ENCODE measurements at places on chromosomes 2 and 18. TPM values are rescaled to one million over a fixed set of nuclear protein-coding genes. Genes with fewer than 3 reads are reported as not detected.

Gene CD28
- 0.10 TPM for total RNA-seq

Gene ABCG8
- total RNA-seq, result not detected

Gene HES6
- total RNA-seq, result 30.4 TPM

Gene GPR39
- total RNA-seq, result 3.1 TPM

Gene RASGRP3
- 3.4 TPM for total RNA-seq

Gene BOK
- total RNA-seq, result 6.8 TPM

DNA sequence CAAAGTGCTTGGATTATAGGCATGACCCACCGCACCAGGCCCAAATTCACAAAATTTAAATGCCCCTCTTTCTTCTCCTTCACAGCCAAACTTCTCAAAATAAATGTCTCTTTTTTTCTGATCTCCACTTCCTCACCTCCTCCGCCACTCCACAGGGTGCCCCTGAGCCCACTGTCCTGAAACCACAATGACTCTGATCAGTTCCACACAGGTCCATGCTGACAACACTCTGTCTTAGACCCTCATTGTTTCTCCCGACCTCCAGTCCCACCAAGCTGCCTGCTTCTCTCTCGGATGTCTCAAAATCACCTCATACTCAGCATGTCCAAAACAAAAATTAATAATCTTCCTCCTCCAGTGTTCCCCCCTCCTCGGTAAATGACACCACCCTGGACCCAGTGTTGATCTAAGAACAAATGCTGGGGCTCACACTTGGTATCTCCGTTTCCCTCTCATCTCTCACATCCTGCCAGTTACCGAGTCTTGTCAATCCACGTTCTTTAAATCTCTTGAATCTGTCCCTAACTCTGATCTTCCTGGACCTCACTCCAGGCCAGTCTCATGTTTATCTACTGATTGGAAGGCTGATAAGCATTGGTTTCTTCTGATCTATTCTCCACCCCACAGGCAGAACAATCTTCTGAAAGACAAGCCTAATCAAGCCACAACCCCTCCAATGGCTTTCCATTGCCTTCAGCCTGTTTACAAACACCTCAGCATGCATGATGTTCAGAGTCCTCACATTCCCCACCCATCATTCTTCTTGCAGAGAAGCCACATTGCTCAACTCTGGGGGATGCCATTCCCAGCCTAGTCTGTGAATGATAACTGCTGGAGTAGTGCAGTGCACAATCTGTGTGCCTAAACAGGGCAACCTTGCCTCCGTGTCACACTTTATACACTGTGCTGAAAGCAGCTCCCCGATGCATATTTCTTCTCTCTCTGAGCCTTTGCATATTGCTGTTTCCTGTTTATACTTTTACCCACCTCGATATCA, 12.4 kb upstream of the ANKRD44 start:
- DNase-seq, result no peak

- DNase-seq, result no peak
Measured at GRCh38 chr18:13496691-13497281, 229.6 kb downstream of the FAM210A start.

GRCh38 chr18:36314754-36315153, 17.2 kb downstream of the FHOD3 start:
- DNase-seq, result no peak

GRCh38 chr2:138187221-138187620, 222.9 kb downstream of the HNMT start:
- DNase-seq, result no peak

- no peak for DNase-seq
Measured at GRCh38 chr2:46825939-46826568, 89.6 kb downstream of the MCFD2 start.

- DNase-seq, result no peak
Measured at GRCh38 chr2:203347375-203347774, 19.2 kb downstream of the ABI2 start.

DNA sequence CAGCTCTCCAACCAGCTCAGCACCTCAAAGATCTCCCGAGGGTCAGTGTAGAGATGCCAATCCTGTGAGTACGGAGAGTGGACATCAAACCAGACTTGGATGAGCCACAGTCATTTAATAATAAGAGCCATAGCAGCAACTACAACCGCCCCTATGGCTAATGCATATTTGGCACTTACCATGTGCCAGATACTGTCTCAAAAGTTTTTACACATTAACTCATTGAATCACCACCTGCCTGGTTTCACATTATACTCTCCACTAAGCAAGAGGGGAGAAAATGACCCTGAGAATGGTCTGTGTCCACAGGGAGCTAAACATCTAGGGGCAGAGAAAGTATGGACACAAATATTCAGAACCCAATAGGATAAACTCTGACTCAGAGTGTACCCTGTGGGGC, 2.6 kb downstream of the CNPPD1 start:
- no peak for DNase-seq

DNA sequence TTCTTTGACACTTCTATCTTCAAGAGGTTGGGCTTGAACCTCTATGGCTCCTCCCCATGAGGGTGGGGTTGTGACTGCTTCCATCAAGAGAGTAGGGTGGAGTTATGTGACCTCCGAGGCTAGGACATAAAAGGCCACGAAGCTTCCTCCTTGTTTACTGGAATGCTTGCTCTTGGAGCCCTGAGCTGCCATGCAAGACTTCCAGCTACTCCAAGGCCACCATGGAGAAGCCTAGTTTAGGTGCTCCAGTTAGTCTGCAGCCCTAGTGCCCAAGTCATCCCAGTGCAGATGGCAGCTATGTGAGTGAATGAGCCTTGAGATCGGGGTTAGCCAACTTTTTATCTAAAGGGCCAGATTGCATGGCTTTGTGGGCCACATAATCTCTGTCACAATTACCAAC, 2.4 kb upstream of the MERTK start:
- DNase-seq, result no peak

- DNase-seq, result no peak
Measured at GRCh38 chr18:32670727-32671126, 102.1 kb downstream of the KLHL14 start.

Measured in MG63 (cell line).